ENCODE measurements at places on chromosomes 12 and 14.

DNA sequence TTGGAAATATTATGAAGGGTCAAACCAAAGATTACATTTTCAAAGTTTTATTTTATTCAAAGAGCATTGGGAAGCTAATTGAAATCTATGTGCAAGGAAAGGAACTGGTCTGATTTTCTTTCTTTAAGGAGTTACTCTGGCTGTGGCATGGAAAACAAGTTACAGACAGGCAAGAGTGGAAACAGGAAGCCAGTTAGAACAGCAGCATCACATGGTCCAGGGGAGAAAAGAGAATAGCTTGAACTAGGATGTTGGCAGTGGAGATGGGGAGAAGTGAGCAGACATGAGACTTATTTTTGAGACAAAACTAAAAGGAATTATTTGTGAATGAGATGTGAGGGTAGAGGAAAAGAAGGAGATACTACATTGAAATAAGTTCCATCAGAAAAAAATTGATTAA lies 3.4 kb downstream of the OR11G2 start:
- DNase-seq = no peak

DNA sequence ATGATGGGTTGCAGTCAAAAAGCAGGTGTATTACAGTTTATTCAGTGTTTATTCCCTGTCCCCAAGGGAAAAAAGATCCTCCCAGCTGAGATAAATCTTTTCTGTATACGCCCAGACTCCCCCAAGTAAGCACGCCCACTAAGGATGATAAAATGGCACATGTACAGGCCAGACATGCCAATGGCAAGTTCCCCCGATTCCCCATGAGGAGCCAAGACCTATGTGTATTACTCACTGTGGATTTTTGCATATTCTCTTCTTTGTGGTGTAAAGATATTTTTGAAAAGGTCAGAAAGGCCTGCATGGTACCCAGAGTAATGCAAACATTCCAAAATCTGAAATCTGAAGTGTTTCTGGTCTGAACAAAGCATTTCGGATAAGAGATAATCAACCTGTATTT lies 22.2 kb downstream of the NR2C1 start:
- no peak for DNase-seq

DNA sequence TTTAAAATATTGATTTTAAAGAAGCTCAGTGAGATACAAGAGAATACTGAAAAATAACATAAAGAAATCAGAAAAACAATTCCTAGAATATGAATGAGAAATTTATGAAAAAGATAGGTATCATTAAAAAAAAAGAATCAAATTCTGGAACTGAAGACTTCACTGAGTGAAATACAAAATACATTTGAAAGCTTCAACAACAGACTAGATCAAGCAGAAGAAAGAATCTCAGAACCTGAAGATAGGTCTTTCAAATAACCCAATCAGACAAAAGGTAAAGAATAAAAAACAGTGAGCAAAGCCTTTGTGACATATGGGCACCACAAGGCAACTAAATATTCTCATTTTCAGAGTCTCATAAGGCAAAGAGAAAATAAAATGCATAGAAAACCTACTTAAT lies 29.4 kb downstream of the CEP83 start:
- DNase-seq = no peak

- no peak for DNase-seq
Observed at GRCh38 chr14:67566908-67567307, 33.2 kb downstream of the PIGH start.

- DNase-seq = no peak
Observed at GRCh38 chr12:122990561-122990960, 10.1 kb downstream of the ARL6IP4 start.

GRCh38 chr12:28507867-28508266 lies 317.6 kb downstream of the CCDC91 start:
- DNase-seq = no peak

Data from NCI-H446 (cell line).